ENCODE measurements at places on chromosomes 4 and X.

- DNase-seq = no peak
Measured at GRCh38 chr4:141849778-141850177, 213.4 kb downstream of the IL15 start.

DNA sequence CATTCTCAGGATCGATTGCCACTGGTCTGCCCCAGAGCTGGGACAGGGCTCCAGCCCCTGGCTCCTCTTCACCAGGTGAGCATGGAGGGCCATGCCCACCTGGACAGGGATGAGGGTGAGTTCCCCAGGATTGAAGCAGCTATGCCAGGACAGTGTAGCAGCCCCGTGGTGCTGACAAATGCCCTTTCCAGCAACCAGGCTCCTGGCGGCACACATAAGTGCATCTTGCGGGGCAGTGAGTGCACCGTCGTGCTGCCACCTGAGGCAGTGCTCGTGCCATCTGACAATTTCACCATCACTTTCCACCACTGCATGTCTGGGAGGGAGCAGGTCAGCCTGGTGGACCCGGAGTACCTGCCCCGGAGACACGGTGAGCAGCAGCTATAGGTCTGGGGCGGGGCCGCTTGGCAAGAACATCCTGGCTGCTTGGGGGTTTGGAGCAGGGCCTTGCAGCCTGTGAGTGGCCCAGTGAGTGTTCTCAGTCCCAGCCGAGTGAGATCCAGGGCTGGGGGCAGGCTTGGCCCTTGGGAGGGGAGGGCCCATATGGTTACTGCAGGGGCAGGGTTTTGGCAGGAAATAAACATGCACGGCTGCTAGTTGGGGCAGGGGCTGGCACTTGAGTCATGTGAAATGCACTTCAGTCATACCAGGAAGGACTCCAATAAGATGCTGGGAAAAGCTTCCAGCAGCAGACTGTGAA is 6.1 kb downstream of the IL9R start:
- DNase-seq = no peak

DNA sequence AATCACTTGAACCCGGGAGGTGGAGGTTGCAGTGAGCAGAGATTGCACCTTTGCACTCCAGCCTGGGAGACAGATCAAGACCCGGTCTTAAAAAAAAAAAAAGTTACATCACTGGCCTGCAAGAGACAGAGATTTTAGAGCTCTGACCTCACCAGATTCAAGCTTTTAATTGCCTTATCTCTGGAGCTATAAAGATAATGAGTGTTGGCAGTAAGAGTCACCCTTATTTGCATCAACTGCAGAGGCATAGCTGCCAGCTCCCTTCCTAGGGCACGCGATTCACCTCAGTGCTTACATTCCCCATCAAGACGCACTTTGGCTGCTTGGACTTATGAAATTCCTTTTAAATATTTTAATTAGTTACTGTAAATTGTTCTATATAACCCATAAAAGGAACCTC is 12.5 kb upstream of the SPATA4 start:
- DNase-seq = no peak

GRCh38 chrX:123170546-123170945 is 13.5 kb upstream of the GRIA3 start:
- no peak for DNase-seq

DNA sequence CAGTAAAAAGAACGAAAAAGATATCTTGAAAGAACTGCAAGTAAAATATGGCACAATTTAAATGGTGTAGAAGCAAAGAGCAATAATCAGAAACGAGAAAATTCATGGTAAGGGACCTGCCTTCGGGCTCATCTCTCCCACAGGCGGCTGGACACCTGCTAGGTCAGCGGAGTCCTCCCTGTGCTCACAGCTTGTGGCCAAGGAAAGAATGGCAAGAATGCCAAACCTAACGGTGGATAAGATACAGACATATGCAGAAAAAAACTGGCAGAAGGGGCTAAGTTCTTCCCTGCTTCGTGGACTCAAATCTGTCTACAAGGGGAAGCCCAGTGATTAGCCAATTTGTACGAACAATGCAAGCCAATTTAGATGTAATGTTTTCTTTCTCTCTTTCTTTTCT is 152.1 kb upstream of the VCX start:
- peak; percentile 80 for DNase-seq
